ENCODE measurements at places on chromosomes 4 and X.

DNA sequence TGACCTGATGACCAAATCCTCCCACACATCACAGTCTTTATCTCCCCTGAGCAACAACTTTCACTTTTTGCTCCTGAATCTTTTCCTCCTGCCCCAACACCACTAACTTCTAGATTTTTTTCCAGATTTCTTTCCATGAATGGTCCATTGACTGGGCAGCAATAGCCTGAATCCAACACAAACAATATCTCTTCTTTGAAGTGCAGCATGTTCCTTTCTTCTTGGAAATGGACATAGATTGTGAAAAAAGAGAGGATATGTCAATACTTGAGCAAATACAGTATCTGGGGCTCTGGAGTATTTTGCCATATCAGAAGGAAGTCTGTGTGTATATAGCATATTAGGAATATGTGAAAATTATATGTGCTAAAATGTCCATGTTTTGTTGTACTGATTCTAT lies 55.2 kb downstream of the CDS1 start:
- DNase-seq, result no peak

DNA sequence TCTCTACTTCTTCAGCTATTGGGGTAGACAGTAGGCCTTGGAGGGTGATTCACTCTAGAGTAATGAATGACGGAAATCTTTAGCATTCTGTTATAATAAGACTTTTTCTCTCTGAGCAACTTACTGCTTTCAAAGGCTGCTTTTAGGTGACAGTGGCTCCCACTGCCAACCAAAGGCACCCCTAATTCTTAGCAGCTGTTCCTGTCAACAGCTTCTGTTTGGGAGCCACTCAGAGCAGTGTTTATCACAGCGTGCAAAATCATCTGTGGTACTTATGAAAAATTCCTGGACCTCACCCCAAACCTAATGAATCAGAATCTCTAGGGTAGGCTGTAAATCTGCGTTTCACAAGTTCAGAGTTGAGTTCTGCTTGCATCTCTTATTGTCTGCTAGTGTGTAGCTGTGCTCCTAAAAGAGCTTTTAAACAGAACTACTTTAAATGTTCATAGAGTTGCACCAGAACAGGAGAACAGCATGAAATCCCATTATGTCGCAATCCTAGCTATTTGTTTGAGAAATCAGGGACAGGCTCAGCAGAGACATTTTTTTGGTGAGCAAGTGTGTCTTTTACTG lies 52.8 kb upstream of the POU4F2 start:
- DNase-seq, result peak; percentile 43

- DNase-seq, result peak; percentile 14
These were observed 95.2 kb upstream of the NAP1L5 start for GRCh38 chr4:88792821-88793220.

GRCh38 chrX:19540076-19540475 lies 24.8 kb upstream of the MAP3K15 start:
- DNase-seq, result no peak

Data from fibroblast of skin of scalp (primary cell).